Stimulated activated CD4-positive, alpha-beta T cell treated with anti-CD3 and anti-CD28 coated beads, TNF-alpha, amount 100 ng/mL, for 48 hours (primary cell): ENCODE measurements at places on chromosomes 2 and 18.

GRCh38 chr18:79641722-79642497 is 37.7 kb upstream of the CTDP1 start:
- DNase-seq: no peak

GRCh38 chr18:1304392-1304992 is 399.8 kb downstream of the ADCYAP1 start:
- DNase-seq: no peak

- no peak for DNase-seq
Observed at GRCh38 chr2:64792995-64793639, 139.4 kb upstream of the SERTAD2 start.

DNA sequence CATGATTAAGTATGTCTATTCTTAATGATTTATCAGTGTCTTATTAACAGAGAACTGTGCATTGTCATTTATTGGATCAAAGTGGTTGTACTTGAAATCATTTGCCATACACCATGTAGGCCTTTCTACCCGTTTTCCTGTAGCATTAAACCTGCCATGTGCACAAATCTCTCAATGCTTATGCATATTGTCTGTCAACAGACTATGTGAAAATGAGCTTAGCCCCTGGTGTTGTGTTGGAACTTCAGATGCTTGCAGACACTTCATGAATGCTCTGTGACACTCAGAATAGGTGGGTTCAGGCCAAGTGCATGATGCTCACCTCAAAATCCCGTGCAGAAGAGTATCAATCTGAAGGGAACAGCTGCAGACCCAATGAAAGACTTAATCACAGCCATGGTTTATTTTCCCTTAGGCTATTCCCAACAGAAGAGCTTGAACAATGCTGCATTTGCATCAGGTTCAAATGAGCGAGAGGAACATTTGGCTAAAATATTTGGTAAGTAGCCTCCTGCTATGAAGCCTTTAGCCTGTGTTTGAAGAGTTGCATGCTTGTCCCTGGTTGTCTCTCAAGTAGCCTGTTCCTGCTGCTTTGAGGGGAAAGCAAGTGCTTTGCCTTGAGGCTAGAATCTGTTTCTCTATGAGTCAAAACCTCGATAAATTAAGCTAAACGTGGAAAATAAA is 6.1 kb downstream of the C2orf92 start:
- DNase-seq: no peak
